ENCODE measurements at places on chromosomes 12 and 14.

GRCh38 chr14:68955164-68955850, 23.8 kb downstream of the ACTN1 start:
- DNase-seq = no peak

DNA sequence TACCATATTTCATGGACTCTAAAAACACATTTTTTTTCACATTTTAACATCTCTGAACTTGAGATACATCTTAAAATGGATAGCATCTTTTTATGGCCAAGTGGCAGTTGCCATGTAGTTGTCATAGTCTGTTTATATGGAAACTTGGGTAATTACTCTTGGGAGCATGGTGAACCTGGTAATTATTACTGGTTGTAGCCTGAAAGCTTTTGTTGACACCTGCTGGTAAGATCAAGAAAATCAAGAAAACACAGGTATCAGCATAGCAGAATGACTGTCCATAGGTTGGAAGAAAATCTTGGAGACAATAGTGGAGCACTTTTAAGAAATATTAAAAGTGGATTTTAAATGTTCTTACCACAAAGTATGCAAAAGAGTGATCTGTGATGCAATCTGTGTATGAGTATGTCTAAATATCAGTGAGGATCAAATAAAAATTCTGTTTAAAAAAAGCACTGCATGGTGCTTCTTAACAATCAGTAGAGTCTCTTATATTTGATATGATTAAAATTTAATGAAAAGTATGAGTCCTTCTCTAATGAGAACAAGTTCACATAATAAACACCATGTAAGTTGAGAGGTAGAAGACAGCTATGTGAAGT, 44.2 kb downstream of the TTC8 start:
- peak; percentile 30 for DNase-seq

- no peak for DNase-seq
These were observed 132.6 kb downstream of the BMP4 start for GRCh38 chr14:53824061-53824460.

DNA sequence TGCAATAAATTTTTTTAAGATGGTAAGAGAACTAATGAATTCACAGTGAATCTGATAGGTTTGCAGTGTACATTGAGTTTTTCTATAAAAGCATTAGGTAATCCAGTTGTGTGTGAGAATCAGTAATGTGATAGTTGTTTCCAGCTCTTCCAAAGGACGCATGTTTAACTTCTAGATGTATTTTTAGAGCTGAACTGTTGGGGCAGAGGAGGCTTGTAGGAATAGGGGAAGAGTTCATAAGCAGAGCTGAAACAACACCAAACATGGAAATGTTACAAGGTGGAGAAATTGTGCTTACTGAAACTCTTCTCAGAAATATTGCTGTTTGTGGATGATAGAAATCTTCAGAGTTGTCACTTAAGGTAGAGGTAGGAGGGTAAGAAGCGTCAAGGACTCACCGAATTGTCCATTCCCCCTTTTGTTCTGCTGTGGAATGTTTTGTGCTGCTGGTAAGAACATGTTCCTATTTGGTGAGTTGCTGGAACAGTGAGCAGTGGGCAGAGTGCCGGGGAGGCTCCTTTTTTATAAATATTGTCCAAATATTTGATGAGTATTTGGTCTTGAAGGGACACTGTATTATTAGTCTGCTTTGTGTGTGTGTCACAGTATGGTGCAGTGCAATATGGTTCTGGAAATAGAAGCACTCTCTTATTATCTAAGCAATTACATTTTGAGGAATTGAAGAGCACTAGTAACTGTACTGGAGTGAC, 76.7 kb downstream of the ANO6 start:
- DNase-seq = no peak

GRCh38 chr14:22047115-22047514, 373.5 kb upstream of the OR4E1 start:
- DNase-seq = peak; percentile 26

DNA sequence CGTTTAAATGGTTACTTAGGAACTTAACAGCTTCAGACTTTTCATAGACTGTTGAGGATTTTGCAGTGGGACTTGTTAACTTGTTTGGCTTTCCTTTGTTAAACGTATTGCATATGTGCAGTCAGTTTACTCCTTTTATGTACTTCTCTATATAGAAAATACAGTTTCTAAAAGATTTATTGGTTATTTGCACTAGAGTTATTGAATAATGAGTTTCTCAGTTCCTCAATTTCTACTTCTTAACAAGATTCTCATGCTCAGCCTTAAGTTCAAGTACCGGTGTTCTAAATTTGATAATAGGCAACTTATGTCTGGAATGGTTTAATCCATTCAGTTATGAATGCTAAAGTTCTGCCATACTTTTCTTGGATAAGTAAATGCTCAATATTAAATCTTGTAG, 919 bp downstream of the PSMA3 start:
- no peak for DNase-seq

DNA sequence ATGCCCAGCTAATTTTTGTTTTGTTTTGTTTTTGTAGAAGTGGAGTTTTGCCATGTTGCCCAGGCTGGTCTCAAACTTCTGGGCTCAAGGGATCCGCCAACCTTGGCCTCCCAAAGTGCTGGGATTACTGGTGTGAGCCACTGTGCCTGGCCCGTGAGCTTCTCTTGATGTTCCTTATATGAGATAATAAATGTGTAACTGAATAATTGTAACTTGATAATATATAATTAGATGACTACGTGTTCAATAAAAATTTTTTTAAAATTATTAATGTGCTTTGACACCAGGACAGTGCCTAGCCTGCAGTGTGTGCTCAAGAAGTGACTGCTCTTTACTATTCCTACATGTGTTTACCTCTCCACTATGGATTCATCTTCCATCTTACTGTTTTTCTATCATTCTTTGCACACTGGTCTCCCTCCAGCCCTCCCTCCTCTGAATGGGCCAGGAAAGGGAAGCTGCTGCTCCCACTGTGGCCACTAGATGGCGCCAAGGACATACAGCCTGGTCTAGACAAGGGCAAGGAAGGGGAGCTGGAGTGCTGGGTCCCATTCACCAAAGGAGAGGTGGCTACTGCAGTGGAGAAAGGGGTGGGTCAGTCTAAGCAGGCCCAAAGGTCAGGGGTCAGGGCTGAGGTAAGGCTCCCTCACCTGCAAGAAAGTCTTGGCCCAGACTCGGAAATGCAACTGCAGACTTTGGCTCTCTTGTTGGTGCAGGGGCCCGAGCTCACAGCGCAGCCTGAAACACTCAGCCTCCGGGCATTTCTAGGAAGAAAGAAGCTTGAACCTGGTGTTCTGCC, 14.7 kb upstream of the ZNF385A start:
- DNase-seq = peak; percentile 91

GRCh38 chr12:132661972-132662371, 25.2 kb downstream of the POLE start:
- no peak for DNase-seq

Data from RWPE1 (cell line).